Activated T-cell treated with anti-CD3 and anti-CD28 coated beads for 24 hours (primary cell): ENCODE measurements at places on chromosomes 4 and X.

DNA sequence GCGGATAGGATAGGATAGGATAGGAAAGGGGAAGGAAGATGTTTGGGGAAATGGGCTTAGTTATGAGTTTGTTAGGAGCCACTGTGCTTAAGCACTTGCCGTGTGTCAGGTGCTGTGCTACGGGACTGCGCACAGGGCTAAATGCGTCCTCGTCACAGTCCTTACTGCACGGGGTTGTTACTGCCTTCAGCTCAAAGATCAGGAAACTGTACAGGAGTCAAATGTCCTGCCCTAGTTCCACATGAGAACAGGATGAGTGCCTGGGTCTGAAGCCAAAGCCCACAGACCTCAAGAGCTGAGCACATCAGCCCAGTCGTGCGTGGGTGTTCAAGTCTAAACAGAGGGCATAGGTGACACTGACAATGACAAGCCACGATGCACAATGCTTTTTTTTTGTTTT is 15.0 kb downstream of the ACSL1 start:
- no peak for DNase-seq

DNA sequence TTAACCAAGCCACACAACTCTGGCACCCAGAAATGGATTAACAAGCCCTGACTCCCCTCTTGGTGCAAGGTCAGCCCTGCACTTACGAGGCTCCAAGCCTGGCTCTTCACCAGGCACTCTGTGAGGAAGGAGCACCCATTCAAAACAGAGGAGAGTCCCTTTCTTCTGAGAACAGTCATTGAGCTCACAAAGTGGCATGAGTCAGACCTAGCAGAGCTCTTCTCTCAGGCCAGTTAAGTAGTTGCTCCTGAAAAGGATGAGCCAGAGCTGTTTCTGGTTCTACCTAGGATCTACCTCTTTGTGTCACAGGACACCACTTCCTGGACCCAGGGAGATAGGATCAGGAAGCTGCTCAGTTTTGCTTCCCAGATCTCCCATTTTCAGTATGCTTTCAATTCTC is 48.2 kb downstream of the EVC2 start:
- DNase-seq: no peak

DNA sequence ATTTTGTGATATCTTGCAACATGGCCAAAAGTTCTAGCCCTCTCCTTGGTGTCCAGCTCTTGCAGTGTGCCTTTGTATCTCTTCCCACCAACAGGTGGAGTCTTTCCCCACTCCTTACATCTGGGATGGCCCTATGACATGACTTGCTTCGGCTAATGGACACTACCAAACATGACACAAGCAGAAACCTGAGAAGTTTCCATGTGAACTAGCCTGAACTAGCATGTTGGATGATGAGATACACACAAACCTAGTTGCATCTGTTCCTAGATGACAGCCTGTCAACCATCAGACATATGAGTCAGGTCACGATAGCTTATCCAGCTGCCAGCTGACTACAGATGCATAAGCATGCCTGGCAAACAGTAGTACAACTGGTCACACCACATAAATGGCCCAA is 207.5 kb upstream of the FTHL17 start:
- DNase-seq: no peak

- DNase-seq: no peak
Measured at GRCh38 chr4:871484-871883, 45.6 kb upstream of the CPLX1 start.

DNA sequence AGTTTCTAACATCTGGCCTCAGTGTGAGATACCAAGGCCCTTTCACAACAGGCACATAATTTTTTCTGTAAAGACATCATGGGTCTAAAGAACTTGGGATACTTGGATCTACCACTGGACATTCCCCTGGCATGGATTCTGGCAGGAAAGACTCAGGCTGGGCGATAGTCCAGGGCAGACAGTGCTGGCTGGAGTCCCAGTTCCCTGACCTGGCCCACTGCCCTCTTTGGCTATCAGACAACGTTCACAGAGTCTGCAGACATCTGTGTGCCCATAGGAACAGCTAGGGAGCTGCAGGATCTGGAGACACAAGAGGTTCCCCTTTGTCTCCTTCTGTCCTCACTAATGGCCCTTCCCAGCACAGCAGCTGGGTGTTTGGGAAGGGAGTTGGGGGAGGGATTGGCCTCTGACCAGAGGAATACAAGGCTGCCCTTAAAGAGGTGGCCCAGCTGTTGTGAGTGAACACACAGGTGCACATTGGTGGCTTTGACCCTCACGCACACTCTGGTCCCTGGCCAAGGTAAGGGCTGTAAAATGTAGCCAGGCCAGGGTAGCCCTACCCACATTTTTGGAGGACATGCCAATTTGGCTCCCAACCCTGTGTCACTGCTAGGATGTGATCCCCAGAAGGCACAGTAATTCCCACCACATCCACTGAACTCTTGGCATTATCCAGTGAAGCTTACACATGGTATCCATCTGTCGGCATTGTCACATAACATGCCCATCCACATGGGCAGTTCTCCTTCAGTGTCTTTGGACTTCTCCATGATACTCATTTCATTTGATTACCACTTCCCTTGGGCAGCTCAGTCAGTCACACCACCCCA is 72.3 kb downstream of the SOX3 start:
- no peak for DNase-seq

GRCh38 chr4:81431971-81432370 is 39.7 kb downstream of the RASGEF1B start:
- no peak for DNase-seq

- DNase-seq: no peak
Measured at GRCh38 chrX:41734530-41734929, 10.5 kb downstream of the GPR82 start.

DNA sequence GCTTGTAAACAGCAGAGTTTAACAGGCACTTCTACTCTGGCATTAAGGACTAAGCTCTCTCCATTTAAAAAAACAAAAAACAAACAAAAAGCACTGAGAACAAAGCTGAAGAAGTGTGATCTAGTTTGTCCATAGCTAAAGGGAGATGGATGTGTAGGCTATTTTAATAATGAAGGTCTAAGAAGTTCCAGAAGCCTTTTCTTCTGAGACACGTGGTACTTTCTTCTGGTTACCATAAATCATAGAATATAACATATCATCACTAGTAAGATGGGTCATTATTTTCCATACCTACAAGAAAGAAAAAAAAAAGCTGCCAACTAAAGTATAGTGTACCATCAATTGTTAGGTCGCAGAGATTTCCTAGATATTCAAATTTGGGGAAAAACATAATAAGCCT is 722 bp upstream of the NBDY start:
- no peak for DNase-seq

DNA sequence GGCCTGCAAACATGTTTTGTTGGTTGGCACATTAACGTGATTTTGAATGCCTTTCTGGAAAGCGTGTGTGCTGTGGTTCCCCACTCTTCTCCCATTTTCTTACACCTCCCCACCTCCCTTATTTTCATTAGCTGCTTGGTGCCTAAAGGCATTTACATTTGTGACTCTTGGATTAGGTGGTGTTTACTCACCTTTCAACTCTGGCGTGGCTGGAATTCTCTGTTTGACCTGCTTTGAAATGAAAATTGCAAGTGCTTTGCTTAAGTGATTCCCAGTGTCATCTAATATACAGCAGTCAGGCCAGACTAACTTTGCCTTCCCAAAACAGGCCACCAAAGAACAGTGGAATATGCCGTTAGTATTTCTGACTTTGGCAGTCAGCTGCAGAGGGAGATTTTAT is 80.5 kb downstream of the NHSL2 start:
- DNase-seq: no peak

DNA sequence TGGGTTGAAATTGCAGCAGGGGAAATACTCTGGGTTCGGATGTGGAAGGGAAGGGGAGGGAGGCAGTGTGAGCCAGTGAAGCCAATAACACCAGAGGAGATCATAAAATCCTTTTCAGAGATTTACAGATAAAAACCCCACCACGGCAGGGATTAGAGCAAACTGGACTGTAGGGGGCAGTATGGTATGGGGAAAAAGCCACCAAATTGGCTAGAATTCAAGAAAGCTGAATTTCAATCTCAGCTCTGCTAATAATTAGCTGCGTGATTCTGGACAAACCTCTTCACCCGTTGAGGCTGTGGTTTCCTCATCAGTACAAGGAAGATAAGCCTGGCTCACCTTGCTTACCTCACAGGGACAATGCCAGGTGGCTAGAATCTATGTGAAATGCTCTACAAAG is 108.1 kb downstream of the ATG4A start:
- no peak for DNase-seq

DNA sequence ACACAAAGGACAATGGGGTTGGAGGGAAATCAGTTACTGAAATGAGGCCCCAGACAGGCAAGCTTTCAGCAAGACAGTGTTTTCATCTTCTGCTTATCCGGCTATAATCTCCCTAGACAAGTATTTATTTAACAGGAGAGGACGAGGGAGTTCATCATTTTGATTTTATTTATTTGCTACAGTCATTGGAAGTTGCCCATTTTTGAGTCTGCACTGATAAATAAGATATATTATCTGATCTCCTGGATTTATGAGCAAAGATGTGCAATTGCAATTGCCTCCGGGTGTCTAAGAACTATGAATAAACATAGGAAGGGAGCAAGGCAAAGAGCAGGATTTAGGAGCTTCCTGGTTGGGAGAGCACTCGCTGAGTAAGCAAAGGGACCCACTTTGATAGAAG is 263.2 kb upstream of the EDA2R start:
- no peak for DNase-seq

GRCh38 chr4:25378437-25378743 is 1.3 kb downstream of the ANAPC4 start:
- no peak for DNase-seq

DNA sequence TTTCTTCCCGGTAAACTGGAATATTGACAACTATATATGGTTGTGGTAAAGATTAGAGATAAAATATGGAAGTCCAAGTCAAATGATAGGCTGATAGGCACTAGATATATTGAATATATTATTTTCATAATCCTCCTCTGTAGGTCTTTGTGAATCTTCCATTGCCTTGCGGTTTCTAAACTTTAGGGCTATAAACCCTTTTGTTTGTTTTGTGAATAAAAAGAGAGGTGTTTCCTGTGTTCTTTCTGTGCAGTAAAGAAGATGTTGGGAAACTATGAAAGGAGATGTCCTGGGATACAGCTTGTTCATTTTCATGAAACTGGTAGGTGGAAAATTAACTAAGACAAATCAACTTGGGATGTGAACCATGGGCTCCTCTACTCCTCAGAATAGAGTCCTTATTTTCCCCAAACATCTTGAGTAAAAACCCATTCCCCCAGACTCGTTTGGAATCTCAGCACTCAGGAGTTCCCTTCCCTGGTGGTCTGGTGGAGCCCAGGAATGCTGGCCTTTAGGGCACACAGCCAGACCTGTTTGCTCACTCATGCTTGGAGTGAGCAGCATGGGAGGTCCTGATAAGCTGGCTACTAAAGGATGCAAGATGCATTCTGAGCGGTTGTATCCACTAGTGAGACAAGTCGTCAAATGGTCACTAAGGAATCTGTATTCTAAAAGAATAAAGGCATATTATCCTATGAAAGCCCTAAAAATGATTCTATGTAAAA is 22.2 kb downstream of the PRDM8 start:
- DNase-seq: no peak

GRCh38 chrX:110691446-110691845 is 104.2 kb downstream of the CHRDL1 start:
- DNase-seq: no peak

GRCh38 chr4:177546745-177547144 is 104.5 kb upstream of the AGA start:
- DNase-seq: no peak

- no peak for DNase-seq
Measured at GRCh38 chr4:187127456-187127855, 403.8 kb upstream of the FAT1 start.

GRCh38 chrX:2517055-2517454 is 16.3 kb upstream of the DHRSX start:
- DNase-seq: no peak
